ENCODE measurements at places on chromosomes 2 and 18. TPM values are rescaled to one million over a fixed set of nuclear protein-coding genes. Genes with fewer than 3 reads are reported as not detected.

The LANCL1 gene
- 33.9 TPM for total RNA-seq

The ASIC4 gene
- 0.44 TPM for total RNA-seq

DNA sequence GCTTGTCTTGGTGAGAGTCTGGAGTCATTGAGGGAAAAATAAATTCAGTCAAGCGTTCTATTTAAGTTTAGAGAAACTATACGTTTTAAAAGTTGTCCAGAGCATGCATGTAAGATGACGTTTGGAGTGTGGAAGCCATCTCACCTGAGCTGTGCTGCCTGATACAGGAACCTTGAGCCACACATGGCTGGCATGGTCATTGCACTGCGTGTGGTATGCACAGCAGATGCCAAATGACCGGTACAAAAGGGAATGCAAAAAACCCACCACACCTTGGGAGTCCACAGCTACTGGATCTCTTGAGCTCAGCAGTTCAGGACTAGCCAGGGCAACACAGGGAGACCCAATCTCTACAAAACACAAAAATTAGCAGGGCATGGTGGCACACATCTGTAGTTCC is 4.3 kb downstream of the MZT2B start:
- DNase-seq: no peak

DNA sequence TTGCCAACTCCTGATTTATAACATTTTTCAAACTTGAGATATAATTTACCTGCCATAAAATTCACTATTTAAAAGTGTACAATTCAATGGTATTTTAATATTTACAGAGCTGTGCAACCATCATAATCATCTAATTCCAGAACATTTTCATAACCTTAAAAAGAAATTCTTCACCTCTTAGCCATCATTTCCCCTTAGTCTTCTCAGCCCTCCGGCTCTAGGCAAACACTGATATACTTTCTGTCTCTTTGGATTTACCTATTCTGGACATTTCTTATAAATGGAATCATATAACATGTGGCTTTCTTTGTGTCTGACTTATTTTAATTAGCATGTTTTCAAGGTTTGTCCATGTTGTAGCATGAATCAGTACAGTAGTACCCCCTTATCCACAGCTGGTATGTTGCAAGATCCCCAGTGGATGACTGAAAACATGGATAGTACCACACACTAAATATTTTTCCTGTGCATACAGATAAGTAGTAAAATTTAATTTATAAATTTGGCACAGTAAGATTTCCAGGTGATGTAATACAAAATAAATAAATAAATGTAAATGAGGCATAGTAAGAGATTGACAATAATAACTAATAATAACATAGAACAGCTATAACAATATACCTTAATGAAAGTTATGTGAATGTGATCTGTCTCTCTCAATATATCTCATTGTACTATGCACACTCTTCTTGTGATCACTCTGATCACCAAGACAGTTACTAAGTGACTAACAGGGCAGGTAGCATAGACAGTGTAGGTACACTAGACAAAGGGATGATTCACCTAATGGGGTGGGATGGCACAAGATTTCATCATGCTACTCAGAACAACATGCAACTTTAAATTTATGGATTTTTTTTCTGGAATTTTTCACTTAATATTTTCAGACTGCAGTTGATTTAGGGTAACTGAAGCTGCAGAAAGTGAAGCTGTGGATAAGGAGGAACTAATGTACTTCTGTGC is 73.1 kb downstream of the RAB3GAP1 start:
- no peak for DNase-seq

- peak; percentile 92 for DNase-seq
Measured at GRCh38 chr2:241859436-241860183, 916 bp upstream of the PDCD1 start.

GRCh38 chr18:5975111-5976002 is 80.0 kb upstream of the TMEM200C start:
- DNase-seq: no peak

- peak; percentile 42 for DNase-seq
Measured at GRCh38 chr2:235230821-235231601, 262.8 kb upstream of the AGAP1 start.

DNA sequence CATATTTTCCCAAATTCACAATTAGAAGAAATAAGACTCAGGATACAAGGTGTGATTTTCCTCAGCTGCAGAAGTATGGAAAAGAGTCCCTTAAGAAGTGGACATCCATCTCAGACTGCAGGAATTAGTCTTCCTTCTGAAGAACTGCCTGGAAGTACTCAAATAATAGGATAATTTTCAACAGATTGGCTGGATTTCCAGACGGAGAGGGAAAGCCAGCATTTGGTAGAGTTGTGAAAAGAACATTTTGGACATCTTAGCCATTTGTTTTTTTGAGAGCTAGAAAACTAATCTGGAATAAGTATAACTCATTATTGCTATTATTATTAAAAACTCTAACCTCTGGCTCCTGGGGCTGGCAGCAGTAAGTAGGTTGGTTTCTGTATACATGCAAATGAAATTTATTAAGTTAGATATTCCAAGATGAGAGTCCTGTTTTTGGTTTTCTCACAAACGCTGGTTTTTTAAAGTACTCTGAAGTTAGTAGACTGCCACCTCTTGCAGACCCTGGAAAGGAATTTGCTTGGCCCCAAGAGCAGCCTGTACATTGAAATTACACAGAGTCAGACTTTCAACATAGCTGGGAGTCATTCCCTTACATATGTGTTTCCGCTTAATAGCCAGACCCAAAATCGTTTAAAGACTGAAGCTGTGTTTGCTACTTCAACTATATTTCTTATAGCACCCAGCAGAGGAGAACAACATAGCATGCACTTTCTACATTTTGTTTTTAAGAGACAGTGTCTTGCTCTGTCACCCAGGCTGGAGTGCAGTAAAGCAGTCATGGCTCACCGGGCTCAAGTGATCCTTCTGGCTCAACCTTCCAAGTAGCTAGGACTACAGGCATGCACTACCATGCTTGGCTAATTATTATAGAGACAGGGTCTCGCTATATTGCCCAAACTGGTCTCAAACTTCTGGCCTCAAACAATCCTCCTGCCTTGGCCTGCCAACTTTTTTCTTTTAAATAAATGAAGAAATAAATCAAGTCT is 142.4 kb downstream of the THADA start:
- DNase-seq: peak; percentile 87

DNA sequence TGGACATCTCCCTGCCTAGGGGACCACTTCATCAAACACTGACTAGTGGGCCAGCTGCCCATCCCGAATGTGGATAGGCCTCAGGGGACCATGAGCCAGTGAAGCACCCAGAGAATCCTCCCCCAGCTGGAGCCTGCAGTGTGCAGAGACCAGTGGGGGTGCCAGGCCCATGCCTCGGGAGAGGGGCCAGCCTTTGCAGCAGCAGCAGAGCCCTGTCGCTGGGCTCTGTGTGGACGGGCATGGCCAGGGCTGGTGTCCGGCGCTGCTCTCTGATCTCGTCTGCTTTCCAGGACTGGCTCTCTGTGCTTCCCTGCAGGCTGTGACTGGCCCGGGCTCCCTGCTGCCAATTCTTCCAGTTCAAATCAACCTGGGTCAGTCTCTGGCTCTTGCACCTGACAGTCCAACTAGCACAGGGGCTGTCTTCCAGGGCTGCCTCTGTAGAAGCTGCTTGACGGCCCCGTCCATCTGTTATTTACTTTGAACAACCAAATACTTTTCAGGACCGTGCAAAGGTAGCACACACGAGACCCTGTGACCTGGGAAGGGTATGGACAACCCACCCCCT is 11.4 kb downstream of the KCNIP3 start:
- no peak for DNase-seq

GRCh38 chr2:204608237-204608939 is 63.1 kb downstream of the PARD3B start:
- peak; percentile 97 for DNase-seq

DNA sequence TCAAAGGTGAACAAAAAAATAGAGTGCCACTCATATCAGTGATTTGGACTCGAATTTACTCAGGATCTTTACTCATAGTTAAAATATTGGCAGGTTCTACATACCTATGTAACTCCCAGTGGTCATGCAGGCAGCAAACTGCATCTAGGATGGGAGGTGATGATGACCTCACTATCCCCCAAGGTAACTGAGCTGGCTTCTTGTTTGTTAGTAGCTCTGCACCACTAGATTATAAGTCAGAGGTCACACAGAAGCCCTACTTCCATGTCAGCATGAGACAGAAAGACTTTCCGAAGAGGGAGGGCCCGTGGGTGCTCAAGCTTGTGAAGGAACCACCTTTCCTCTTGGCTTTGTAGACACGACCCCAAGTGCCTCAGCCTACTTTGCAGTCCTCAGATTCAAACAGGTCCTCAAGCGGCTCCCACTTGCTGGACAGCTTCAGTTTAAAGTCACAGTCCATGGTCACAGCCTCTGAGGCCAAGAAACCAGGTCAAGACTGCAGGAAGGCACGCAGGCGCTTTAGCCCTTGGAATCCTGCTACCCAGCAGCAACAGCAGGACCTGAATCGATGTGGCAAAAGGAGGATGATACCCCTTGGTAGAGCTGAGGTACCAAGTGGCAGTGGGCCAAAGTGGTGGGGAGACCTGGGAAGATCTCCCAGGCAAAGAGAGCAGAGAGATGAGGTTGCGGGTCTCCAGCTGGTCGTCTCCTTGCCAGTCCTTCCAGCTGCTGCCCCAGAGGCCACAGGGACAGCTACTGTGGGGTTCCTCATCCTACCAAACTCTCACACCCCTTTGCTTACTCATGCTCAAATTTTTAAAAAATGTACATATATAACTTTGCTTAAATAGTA is 4.3 kb downstream of the NTSR2 start:
- no peak for DNase-seq

DNA sequence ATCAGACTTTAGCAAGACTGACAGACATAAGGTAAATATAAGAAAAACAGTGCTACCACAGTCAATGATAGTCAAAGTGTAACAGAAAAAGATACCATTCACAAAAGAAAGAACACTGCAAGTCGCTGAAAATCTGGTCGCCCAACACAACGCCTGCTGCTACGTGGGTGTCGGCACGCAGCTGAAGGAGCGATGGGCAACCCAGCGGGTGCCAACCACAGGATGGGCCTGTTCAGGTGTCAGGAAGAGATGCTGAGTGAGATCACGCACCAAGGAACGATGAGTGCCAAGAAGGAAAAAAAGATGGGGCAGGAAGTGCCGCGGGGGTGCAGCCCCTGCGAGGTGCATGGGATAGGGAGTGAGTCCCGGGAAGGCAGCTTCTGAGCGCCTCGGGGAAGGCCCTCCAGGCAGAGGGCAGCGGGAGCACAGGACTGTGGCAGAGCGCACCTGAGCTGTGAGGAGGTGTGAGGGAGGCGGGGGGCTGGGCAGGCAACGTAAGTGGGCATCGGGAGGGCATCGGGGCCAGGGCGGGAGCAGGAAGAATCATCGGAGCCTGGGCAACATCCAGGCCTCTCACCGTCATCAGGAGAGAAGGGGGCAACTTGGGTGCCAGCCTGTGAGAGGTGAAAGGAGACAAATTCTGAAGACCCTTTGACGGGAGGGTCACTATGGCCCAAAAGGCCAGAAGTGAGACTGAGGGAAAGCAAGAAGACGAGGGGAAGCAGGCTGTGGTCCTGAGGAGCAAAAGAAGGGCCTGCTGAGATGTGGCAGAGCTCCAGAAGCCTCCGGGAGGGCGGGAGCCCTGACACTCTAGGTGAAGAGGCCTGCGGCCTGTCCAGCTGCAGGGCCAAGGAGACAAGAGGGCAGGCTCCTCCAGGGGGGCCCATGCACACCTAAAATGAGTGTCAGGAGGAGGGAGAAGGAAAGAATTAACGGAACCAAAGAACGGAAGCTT is 14.8 kb upstream of the MTERF4 start:
- DNase-seq: no peak

DNA sequence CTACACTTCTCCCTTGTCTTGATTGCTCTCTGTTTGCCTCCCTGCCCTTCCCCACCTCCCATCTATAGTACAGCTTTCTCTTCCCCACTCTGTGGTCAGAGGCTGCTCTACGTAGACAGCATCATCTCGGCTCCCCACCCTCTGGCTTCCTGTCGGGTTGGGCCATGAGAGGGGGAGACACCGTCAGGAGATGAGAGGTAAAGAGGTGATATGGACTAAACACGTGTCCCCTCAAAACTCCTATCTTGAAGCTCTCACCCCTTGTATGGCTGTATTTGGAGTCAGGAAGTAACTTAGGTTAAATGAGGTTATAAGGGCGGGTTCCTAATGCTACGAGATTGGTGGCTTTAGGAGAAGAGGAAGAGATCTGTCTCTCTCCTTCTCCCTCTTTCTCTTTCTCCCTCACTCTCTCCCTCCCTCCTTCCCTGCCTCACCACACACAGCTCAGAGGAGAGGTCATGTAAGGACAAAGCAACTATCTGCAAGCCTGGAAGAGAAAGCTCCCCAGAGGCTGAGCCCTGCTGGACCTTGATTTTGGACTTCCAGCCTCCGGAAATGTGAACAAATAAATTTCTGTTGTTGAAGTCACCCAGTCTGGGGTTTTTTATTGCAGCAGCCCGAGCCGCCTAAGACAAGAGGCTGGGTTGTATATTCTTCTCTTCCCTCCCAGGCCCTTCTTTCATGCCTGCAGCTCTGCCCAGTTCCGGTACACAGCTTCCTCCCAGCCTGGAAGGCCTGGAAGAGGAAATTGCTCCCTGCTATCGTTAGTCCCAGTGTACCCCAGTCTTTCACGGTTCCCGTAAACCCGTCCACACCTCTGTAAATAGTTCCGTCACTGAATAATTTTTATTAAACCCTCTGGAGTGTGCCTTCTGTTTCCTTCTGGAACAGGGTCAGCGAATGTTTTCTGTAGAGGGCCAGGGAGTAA is 138.0 kb downstream of the AKAIN1 start:
- no peak for DNase-seq

DNA sequence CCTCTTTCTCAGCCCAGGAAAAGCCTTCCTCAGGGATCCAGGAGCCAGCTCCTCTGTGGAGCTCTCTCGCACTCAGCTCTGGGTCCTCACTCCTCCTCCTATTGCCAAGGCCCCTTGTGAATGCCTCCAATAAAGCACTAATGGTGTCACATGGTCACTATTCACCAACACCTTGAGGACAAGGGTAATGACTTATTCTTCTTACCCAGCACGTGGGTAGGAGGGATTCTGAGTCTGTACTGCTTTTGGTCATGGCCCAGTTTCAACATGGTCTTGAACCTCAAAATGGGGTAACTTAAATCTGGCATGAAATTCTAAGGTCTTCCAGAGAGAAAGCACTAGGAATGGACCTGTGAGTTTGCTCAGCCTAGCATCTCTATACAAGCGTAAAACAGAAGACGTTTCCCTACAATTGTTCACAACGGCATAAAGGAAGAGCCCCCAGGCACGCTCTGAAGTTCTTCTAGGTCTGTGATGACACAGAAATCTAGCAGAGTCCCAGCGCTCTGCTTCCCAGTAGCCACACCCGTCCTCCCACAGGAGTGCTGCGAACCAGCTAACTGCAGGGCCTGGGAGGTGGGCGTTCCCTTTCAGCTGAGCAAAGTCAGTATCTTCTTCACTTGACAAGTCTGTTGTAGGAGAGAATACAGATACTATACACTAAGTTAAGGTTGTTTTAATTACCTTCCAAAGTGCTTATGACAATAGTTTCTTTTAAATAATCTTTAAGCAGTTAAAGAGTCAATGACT is 14.6 kb upstream of the KIDINS220 start:
- peak; percentile 43 for DNase-seq
